ENCODE measurements at places on chromosomes 13 and 19. TPM values are rescaled to one million over a fixed set of nuclear protein-coding genes. Genes with fewer than 3 reads are reported as not detected.

The ZNF442 gene
- polyA plus RNA-seq, result 1.4 TPM

GRCh38 chr19:21491146-21491545 lies 14.3 kb upstream of the ZNF429 start:
- no peak for DNase-seq

- no peak for DNase-seq
Measured at GRCh38 chr13:108786456-108787200, 157.2 kb downstream of the MYO16 start.

- DNase-seq, result no peak
Measured at GRCh38 chr13:79538757-79539156, 57.8 kb downstream of the NDFIP2 start.

DNA sequence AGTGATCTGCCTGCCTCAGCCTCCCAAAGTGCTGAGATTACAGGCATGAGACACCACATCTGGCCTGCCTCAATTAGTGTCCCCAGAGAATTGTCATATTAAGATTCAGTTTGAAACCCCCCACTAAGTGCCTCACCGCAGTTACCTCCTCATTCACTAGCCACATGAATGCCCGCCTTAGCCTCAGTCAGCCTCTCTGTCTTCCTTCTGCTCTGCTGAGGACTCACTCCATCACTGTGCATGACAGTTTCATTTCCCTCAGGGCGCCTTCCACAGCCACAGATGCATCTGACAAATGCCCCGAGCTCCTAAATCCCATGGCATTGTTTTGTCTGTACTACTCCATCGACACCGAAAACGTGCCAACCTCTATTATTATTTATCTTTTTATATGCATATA lies 23.3 kb downstream of the MIPEP start:
- no peak for DNase-seq

GRCh38 chr19:56141417-56141993 lies 418 bp downstream of the ZNF444 start:
- DNase-seq, result no peak

DNA sequence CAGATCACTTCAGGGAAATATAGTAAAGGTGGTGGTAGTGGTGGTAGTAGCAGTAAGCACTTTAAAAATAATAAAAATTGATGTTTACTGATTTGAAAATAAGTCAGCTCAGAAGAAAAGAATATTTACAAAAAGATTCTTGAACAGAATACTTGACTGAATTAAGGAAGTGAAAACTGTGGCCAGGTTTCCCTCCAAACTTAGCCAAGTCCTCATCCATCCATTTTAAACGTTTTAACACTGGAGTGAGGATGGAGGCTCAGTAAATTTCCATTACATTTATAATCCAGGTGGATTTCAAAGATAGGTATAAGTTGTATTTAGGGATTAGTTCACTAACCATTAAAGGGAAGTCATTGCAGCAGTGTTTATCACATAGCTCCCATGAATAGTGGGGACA lies 221.5 kb downstream of the RGCC start:
- DNase-seq, result no peak

The PLIN3 gene
- 103 TPM for polyA plus RNA-seq

DNA sequence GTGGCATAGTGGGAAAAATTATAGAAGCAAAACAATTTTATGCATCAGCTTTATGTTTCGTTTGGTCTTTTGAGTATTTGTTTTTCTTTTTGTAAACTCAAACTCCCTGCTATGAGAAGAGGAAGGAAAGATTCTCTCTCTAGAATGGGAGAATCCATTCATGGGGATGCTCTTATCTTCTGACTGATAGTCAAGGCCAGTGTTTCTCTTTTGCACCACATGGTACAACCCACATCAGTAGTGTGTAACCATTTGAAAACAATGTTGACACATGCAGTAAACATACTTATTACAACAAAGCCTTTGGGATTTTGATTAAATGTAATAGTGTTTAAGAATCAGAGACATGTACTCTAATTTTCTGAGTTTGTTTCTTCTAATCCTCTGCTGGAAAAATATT lies 490.5 kb downstream of the MYO16 start:
- no peak for DNase-seq

The GRIK5 gene
- 0.05 TPM for polyA plus RNA-seq

The SPRY2 gene
- polyA plus RNA-seq, result 16.9 TPM

DNA sequence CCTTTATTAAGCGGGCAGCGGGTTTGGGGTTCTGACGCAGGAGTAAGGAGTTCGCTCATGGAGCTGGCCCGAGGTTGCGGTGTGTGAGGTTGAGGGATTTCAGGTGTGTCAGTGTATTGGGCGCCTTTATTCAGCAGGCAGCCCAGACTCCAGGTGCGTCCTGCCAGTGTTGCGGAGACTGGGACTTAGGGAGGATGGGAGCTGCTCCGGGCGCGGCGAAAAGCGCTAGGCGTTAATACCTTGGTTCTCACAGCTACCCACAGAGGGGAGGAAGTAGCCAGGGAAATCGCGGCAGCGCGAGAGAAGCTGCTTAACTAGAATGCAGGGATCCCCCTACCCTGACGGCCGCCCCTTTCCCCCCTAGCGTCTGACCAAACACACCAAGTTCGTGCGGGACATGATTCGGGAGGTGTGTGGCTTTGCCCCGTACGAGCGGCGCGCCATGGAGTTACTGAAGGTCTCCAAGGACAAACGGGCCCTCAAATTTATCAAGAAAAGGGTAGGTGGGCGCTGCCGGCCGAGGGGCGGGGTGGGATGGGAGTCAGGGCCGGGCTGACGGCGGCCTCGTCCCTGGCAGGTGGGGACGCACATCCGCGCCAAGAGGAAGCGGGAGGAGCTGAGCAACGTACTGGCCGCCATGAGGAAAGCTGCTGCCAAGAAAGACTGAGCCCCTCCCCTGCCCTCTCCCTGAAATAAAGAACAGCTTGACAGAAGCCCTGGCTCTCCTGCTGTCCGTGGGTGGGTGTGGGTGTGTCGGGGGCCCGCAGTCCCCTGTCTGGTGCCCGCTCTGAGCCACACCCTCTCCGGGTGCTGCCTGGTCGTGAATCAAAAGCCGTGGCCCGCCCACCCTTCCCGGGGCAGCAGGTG lies 1.1 kb downstream of the RPL36 start:
- DNase-seq, result no peak

The CYSLTR2 gene
- polyA plus RNA-seq, result not detected

GRCh38 chr19:40754611-40755247 lies 3.7 kb downstream of the SNRPA start:
- DNase-seq, result no peak

- DNase-seq, result no peak
Measured at GRCh38 chr19:42023121-42023942, 29.3 kb upstream of the ATP1A3 start.

The SERTM1 gene
- not detected for polyA plus RNA-seq

- DNase-seq, result no peak
Measured at GRCh38 chr13:111659219-111659775, 338.9 kb downstream of the TEX29 start.

DNA sequence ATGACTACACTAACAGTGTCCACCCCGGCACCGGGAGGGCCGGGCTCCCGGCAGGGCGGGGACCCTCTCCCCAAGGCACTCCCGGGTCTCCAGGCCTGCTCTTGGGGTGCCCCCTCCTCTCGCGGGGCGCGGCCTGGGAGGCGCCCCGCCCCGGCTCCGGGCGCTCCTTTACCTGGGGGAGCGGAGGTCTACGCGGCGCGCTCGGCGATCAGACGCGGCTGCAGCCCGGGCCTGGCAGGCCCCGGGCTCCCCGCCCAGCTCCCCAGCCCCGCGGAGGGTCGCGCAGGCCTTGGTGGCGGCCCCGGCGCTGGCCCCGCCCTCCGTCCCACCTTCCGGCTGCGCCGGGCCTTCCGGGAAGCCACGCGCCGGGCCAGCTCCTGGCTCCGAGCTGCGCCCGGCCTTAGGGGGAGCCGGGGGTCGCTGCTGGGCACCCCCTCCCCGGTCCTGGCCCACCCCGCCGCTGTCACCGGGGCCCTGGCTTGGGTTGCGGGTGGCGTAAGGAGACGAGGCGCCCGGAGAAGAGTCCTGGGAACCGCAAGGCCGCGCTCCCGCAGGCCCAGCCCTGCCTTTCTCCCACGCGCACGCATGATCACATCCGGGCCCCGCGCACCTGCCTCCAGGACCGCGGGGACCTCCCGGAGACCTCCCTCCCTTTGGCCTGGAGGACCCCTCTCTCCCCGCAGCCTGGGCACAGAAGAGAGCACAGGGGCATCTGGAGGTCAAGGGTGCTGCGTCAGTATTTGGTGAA lies at the start of gene C19orf12:
Gene C19orf12, minus strand, starts transcription at position 309 of the 748 bp plus-strand sequence. CDS start 6,848 bp downstream, outside the sequence.
- DNase-seq, result no peak

DNA sequence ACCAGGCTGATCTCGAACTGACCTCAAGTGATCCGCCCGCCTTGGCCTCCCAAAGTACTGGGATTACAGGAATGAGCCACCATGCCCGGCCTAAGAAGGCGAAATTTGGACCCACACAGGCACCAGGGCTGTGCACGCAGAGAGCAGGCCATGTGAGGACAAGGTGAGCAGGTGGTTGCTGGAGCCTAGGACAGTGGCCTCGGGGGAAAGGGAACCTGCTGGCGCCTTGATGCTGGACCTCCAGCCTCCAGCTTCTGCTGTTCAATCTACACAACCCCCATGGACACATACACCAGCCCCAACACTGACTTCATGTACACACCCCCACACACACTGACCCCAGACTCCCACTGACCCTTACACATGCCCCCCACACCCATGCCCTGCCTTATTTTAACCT lies 41.8 kb upstream of the CCNE1 start:
- DNase-seq, result no peak

The KLK3 gene
- polyA plus RNA-seq, result not detected

- DNase-seq, result no peak
Measured at GRCh38 chr19:708154-709143, at the start of gene PALM. Gene PALM (plus strand): TSS chr19:708935. CDS start chr19:709147, 212 bp downstream.

DNA sequence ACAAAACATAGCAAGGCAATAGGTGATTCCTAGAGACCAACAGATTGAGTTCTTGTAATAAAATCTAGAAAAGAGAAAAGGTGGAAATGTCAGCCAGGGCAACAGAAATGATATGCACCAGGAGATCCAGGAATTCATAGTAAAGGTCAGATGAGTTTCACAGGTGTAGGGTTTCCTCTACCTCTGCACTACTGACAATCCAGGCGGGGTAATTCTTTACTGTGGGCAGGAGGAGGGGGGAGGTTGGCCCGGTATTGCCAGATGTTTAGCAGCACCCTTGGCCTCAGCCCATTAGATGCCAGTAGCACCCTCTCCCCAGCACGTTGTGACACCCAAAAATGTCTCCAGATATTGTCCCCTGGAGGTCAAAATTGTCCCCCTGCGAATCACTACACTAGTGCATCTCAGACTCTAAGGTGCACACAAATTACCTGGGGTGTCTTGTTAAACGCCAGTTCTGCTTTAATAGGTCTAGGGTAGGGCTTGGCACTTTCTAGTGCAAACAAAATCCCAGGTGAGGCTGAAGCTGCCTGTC lies 3.5 kb upstream of the UBAC2 start:
- DNase-seq, result no peak

DNA sequence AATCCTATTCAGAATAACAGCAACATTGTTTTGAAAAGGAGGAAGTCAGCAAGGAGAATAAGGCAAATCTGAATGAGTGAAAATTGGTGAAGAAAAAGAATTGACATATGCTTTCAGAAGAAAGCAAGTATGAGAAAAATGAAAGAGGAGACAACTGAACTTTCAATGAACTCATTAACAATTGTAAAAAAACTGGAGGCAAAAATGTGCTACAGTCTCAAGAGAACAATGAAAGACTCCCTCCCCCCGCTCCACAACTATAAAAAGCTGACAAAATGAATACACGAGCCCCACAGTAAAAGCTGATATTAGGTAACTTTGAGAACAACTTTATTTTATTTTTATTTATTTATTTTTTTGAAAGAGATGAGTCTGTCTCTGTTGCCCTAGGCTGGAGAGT lies 373.1 kb downstream of the DIAPH3 start:
- no peak for DNase-seq

DNA sequence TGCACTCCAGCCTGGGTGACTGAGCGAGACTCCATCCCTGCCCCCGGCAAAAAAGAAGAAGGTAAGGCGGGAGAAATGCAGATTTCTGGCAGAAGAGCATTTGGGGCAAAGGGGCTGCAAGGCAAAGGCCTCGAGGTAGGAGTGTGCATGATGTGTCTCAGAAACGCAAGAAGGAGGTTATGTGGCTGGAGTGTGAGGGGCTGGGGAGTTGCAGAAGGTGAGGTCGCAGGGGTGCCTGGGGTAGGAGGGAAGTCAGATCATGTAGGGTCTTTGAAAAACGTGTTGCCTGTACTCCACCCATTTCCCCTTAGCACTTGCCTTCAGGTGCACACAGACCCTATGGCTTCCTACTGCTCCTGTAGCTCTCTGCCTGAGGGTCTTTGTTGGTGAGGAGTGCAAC lies 29.9 kb downstream of the KCTD15 start:
- DNase-seq, result no peak

- DNase-seq, result peak; percentile 79
Measured at GRCh38 chr19:15836330-15837220, 21.1 kb upstream of the OR10H1 start.

The CERS1 gene
- 2.0 TPM for polyA plus RNA-seq

GRCh38 chr19:4556597-4557127 lies 2.8 kb downstream of the SEMA6B start:
- no peak for DNase-seq

DNA sequence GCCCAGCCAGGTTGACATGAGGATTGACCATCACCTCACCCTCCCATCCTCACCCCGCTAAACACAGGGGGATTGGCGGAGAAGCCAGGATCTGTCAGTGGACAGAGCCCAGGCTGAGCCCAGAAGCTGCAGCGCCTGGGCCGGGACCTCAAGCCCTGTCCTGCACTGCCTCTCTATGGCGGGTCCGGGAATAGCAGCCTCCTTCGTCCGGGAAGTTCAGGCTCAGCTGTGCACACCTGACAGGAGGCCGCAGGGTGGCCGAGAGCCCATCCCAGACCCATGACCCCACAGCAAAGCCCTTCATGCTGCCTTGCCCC lies 67.8 kb downstream of the SPACA7 start:
- no peak for DNase-seq

The FXYD7 gene
- not detected for polyA plus RNA-seq

GRCh38 chr19:4115050-4115817 lies 8.7 kb downstream of the MAP2K2 start:
- no peak for DNase-seq

- DNase-seq, result no peak
Measured at GRCh38 chr13:94454906-94455305, 24.6 kb downstream of the DCT start.

- DNase-seq, result no peak
Measured at GRCh38 chr13:71213252-71213821, 653.7 kb downstream of the DACH1 start.

- no peak for DNase-seq
Measured at GRCh38 chr13:39501702-39502324, 101.2 kb downstream of the LHFPL6 start.

- no peak for DNase-seq
Measured at GRCh38 chr19:14023404-14024235, 4.3 kb upstream of the RLN3 start.
